ENCODE measurements at places on chromosomes 5 and 9.

DNA sequence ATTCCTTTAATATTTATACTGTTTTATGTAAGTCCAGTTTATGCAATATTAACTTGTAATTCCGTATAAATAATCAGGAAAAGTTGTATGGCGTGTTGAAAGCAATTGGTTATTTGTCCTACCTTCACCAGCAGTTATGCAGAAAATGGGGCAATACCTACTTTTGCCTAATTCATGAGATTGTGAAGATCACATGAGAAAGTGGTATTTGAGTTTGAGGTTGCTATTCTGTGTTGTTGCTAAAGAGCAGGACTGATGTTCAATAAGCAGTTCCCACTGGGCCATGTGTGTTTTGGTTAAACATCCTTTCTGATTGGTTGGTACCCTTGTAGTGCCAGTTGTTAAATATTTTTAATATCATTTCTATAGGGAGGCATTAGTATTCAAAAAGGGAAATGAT is 3.2 kb downstream of the TGFBR1 start:
- no peak for DNase-seq

DNA sequence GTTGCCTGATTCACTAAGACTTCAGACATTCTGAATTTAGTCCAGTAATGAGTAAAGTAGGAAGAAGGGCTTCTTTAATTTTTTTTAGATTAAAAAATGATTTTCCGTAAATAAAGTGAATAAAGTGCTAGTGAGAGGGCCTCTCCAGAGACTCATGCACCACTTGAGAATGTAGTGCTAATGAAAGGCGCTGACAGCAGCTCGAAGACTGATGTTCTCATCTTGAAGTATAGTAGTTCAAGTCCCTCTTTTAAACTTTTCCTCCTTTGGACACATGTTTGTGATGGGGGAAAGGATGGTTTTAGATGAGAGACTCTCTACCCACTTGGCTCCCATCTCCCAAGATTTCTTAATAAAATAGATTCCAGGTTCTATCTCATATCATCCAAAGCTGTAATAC is 48.5 kb downstream of the G3BP1 start:
- DNase-seq, result no peak

DNA sequence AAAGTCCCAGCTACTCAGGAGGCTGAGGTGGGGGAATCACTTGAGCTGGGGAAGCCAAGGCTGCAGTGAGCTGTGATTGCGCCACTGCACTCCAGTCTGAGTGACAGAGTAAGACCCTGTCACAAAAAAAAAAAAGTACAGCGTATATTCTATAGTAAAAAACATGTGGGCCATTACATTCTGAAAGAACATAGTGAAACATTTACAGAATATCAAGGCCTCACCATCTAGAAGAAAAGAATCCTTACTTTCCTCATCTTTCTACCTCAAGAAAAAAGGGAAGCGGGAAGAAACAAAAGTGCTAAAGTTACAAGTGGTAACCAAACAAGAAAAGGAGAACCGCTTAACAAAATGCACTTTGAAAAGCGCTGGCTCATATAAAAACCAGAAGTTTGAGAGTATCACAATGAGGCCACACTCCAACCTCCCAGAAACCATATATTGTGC is 5.7 kb upstream of the SYK start:
- peak; percentile 89 for DNase-seq

GRCh38 chr9:107308461-107308860 is 25.4 kb downstream of the RAD23B start:
- no peak for DNase-seq

DNA sequence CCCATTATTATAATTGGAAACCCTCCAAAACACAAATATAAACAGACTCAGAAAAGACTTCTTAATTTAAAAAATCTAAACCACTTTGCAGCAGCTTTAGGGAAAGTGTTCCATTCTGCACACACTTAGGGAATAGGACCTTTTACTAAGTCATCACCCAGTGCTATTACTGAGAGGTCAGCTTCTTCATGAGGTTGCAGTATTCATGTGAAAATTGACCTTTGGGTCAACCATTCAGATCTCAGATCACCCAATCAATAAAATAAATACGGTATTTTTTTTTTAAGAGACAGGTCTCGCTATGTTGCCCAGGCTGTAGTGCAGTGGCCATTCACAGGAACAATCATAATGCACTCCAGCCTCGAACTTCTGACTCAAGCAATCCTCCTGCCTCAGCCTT is 21.8 kb downstream of the NR6A1 start:
- no peak for DNase-seq

GRCh38 chr9:6899274-6899673 is 141.5 kb downstream of the KDM4C start:
- no peak for DNase-seq

- DNase-seq, result no peak
These were observed 98.9 kb downstream of the MRPS27 start for GRCh38 chr5:72221099-72221498.

GRCh38 chr5:65805089-65805488 is 83.1 kb downstream of the NLN start:
- DNase-seq, result peak; percentile 21

GRCh38 chr9:114263853-114264510 is 58.9 kb upstream of the ORM1 start:
- DNase-seq, result no peak

- DNase-seq, result peak; percentile 61
These were observed 49.4 kb downstream of the MEF2C start for GRCh38 chr5:88833371-88834130.

- no peak for DNase-seq
These were observed 3.5 kb upstream of the WDR38 start for GRCh38 chr9:124849801-124850200.

- peak; percentile 55 for DNase-seq
These were observed 101.0 kb downstream of the TMEM232 start for GRCh38 chr5:110625376-110625999.

GRCh38 chr5:94754824-94755223 is 136.4 kb downstream of the SLF1 start:
- no peak for DNase-seq

DNA sequence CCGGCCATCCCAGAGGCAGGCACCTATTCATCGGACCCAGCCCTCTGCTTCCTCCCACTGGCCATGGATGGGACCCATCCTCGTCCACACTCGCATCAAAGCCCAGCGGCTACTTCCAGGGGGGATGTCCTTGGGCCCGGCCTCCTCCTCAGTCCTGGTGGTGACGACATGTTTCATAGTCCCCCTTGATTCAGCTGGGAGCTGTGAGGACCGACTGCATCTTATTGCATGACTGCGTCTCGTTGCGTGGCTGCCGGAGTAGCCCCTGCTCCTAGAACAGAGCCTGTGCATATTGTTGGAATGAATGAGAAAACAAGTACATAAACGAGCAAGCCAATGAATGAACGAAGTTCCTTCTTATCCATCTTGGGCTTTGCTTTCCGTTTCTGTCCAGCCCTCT is 12.8 kb downstream of the NCS1 start:
- DNase-seq, result no peak

DNA sequence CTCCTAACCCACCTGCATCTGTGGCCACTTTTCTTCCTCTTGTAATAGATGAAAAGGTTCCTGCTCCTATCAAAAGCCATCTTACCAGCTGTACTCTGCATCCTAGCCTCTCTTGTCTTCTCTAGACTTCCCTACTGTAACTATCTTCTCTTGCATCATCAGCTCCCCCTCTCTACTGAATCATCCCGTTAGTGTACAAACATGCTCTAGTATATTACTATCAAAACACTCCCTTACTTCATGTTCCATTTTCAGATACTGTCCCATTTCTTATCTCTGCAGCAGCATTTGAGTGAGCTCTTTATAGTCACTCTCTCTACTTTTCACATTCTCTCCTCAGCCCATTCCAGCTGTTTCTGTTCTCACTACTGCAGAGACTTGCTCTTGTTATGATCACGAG is 2.8 kb downstream of the SRA1 start:
- peak; percentile 52 for DNase-seq

- no peak for DNase-seq
These were observed 529.5 kb downstream of the AGTPBP1 start for GRCh38 chr9:85212209-85212608.

DNA sequence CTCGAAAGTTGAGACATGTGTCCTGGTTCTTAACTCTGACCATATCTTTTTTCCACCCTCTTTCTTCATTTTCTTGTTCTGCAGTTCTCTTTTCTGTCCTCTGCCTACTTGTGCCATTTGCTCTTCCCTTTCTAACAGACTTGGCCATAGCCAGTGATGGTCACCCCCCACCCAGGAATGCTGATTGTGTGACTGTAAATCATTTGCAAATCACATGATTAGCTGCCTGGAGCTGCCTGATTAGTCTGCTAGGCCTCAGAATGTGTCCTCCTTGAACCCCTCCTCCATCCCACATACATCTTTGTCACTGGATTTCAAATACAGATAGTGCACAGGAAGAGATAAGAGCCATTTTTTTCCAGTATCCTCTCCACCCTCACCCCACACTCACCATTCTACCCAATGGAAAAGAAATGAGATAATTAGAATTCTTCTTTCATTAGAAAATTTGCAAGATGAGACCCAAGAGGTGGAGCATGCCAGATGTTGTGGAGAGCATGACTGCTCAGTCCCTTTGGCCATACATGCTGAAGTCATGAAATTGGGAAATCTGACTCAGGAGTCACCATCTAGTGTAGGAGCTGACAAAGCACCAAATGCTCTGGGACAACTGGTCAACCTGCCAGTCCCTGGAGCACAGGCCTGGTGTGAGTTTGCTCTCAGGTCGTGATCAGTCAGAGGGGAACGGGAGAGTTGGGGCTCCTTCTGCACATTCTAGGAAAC is 538.2 kb downstream of the CCDC171 start:
- DNase-seq, result no peak

DNA sequence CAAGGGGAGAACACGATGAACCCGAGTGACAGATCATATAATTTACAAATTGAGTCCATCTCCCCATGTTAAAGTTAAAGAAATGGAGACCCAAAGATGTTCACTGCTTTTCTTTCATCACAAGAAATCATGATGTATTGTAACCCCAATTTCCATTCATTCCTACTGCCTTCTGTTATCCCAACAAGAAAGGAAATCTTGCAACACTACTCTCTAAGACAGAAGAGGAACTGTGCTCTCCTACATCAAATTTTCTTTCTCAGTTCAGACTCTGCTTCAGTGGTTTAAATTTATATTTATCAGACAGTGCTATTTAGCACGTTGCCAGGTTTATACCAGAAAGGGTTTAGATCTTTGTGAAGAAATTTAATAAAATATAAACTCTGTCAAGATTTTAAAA is 83.8 kb upstream of the RASA1 start:
- peak; percentile 22 for DNase-seq

- DNase-seq, result no peak
These were observed 9.0 kb upstream of the PRR7 start for GRCh38 chr5:177437623-177438022.

DNA sequence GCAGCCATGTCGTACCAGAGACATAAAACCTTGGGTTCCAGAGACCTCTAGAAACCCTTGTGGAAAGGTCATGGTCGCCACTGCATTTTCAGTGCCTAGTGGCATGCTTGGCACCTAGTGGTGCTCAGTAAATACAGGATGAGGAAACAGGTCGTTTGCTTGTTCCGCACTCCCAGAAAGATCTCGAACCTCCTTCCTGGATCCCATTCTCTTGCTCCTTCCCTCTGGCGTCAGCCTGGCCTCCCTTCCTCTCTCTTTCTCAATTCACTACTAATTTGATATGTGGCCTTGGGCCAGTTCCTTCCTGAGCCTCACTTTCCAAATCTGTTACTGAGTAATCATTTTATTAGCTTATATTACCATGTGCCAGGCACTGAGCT is 4.4 kb downstream of the NDST1 start:
- DNase-seq, result peak; percentile 21

GRCh38 chr9:126096340-126096739 is 230.3 kb upstream of the MVB12B start:
- no peak for DNase-seq

GRCh38 chr5:42531611-42532010 is 108.4 kb downstream of the GHR start:
- DNase-seq, result no peak

DNA sequence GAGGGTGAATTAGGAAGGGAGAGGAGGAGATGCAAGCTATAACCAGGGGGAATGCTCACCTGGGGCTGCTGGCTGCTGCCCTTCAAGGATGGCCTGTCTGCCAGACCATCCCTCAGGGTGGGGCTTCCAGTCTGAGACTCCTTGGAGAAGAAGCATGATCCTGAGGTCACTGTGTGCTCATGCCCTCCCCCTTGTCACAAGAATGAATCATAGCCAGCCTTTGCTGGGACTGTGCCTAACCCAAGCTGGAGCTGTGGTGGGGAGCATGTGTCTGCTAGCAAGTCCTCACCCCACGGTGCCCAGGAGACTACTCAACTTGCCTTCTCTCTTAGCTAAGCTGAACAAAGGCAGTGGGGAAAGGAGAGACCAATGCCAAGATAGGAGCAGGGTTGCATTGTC is 463.6 kb downstream of the SPOCK1 start:
- DNase-seq, result no peak
